Glutamatergic neuron (in vitro differentiated cells): ENCODE measurements at places on chromosomes 3 and 15.

- DNase-seq, result no peak
These were observed 4.0 kb upstream of the SLC25A38 start for GRCh38 chr3:39378957-39379777.

DNA sequence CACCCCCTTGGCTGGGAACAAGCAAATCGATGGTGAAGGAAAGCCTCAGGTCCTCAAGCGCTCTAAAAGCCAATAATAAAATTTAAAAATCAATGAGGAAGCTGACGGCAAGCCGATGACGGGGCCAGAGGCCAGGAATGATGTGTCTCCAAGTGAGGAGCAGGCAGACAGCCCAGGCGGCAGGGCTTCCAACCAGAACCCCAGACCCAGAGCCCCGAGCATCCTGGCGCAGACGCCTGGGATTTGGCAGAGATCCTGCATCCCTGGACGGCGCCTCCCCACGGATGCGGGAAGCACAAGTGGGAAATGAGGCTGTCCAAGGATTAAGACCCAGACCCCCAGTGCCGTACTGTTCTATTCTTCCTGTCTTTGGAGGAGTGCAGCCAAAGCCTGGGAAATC is 123.0 kb upstream of the PROK2 start:
- DNase-seq, result no peak

GRCh38 chr15:68372291-68372811 is 59.6 kb downstream of the ITGA11 start:
- no peak for DNase-seq

DNA sequence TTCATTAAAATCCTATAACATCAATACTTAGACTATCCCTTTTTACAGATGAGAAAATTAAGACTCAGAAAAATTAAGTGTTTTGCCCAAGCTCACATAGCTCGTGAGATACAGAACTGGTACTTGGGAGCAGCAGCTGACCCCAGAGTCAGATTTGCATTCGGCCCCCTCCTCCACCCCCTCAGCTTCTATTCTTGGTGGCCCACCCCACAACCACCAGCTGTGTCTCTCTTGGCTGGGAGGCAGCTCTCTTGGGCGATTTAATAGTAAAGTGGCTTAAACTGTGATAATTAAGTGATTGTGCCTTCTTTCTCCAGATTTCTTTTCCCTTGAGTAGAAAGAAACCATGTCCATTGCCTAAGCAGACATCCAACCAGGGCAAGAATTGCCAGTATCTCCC is 203.6 kb upstream of the PDZRN3 start:
- DNase-seq, result no peak

DNA sequence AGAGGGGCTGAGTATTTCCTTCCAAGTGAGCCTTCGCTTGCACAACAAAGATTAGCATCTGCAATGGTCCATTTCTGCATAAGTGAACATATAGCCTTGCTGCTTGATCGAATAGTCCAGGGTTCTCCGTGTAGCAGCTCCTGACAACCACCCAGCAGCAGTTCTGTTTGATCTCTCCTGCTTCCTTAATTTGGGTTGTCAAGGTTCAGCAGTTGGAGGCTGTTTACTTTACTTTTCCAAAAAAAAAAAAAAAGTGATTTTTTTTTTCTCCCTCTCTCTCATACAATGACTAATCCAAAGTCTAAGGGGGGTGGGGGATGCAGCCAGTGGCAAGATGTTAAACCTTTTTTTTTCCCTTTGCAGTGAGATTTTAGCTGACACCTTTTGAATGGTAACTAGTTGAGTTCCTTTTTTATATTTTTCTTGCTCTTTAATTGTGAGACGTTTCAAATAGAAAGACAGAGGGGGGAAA is 3.6 kb downstream of the FOXP1 start:
- no peak for DNase-seq

DNA sequence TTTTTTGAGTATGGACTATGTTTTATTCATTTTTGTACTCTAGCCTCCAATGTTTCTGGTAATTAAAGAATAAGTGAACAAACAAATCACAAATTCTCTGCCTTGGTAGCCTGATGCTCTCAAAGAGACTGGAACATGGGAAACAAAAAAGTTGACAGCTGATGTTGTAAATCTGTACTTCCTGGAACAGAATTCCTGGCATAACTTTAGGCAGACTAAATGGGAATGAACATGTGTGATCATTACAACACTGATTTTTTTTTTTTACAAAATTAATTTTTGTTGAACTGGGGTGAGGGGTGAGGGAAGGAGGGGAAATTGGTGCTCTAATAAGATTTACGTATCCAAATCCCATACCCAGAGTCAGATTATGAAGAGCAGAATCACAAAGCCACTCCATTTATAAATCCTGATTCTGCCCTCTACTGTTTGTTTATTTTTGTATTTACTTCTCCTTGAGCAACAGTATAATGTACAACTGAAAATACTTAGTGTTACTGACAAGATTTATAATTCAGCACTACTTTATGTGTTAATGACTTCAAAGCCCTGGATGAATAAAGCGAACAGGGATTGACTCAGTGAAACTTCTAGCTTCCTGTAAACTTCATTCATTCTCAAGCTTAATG is 165.0 kb downstream of the FRMD5 start:
- no peak for DNase-seq

GRCh38 chr3:78757731-78758130 is 1010.1 kb downstream of the ROBO1 start:
- DNase-seq, result no peak

GRCh38 chr3:55161231-55161630 is 233.4 kb upstream of the LRTM1 start:
- DNase-seq, result no peak

DNA sequence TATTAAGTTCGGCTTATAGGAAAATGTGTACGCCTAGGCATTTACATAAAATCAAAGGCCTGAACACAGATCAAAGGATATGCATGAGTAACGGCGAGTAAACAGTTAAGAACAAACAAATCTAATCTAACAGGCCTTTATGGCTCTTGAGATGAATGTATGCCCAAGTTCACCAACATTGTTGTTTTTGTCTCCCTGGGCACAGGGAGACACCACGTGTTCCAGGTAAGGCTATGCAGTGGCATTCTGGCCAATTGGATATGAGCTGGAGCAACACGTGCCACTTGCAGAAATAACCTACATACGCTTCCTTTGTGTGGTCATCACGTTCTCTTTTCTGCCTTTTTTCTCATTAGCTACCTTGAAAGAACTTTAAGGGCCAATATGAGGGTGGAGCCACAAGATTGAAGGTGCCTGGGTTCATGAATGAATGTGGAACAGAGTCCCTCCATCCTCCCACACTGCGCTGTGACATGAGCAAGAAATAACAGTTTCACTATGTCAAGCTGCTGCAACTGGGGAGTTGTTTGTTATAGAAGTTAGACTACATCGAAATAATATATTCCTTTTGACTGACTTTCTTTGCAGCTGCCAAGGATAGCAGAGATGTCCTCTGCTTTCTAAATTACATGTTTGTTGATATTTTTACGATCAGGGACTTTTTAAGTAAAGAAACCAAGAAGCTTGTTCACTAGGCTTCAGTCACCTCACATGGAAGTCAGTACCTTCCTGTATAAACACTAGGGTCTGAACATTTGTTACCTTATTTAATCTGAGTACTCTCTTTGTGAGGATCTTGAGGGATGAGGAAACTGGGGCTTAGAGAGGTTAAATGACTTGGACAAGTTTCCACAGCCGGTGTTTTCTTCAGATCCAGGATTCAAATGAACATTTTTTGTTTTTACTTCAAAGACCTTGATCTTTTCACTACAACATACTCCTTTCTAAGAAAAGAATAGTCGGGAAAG is 427.5 kb upstream of the TBL1XR1 start:
- no peak for DNase-seq

DNA sequence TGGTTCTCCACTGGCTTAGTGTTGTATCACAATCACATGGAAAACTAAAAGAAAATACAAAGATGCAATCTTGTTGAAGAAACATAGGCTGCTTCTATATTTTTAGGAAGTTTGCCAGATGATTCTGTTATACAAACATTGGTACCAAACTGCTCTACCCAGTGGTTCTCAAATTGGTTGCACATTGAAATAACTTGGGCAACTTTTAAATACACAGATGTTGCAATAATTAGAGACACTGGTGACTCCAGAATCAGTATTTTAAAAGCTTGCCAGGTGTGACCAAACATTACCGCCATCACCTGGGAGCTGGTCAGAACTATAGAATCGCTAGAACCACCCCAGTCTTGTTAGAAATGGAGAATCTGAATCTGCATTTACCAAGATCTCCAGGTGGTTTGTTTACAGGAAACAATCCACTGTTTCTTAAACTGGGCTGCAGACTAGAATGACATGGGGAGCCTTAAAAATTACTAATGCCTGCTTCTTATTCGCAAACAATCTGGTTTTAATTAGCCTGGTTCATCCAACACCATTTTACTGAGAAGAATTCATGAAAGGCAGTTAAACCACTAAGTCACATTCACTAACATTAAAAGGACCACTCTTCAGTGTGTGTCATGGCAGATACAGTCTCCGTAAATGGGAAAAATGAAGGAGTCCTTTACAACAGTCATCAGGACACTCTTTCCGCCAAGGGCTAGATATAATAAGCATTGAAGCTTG is 76.5 kb downstream of the ACAP2 start:
- no peak for DNase-seq

GRCh38 chr15:100033140-100033857 is 300.1 kb upstream of the LYSMD4 start:
- no peak for DNase-seq

- DNase-seq, result peak; percentile 77
These were observed 72.3 kb upstream of the LRIG1 start for GRCh38 chr3:66572938-66573710.

GRCh38 chr3:49012441-49013017 is 5.3 kb downstream of the WDR6 start:
- no peak for DNase-seq

DNA sequence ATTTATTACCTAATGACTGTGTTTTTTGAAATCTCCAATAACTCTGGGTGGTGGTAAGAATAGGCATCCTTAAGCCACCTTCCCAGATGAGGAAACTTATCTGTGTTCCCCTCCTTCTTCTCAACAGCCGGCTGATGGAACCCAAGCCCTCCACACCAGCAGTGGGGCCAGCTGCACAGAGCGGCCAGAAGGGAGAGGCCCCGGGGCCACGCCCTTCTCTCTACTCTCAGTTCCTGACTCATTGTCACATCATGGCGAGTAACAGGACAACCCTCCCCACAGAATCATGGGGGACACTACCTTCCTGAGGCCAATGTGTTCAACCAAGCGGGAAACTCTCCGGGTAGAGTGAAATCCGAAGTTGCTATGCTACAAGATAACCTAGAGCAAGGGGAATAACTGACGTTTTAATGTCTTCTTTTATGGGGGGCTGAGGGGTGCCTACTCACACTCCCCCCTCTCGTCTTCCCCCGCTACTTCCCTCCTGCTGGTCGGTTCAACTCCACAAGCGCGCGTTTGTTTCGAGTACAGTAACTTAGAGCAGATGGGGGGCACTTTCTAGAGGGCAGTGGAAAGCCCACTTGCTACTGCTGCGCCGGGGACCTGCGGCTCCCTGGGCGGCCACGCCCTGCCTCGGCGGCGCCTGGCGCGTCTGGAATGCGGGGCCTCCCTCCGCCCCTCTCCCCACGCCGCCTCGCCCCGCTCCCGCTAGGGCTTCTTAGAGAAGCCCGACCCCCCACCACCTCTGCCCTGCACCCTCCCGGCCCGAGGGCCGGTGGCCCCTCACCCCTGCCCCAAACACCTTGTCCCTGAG is 621 bp downstream of the ANXA2 start:
- DNase-seq, result peak; percentile 77

GRCh38 chr15:75545064-75545463 is 34.1 kb downstream of the PTPN9 start:
- DNase-seq, result no peak

- no peak for DNase-seq
These were observed 171.0 kb downstream of the EPHA3 start for GRCh38 chr3:89278302-89279025.

- no peak for DNase-seq
These were observed 24.3 kb downstream of the PGPEP1L start for GRCh38 chr15:98983334-98983733.

- DNase-seq, result no peak
These were observed 1.1 kb upstream of the CSK start for GRCh38 chr15:74780523-74781430.

GRCh38 chr3:15456321-15456720 is 28.9 kb downstream of the EAF1 start:
- no peak for DNase-seq

DNA sequence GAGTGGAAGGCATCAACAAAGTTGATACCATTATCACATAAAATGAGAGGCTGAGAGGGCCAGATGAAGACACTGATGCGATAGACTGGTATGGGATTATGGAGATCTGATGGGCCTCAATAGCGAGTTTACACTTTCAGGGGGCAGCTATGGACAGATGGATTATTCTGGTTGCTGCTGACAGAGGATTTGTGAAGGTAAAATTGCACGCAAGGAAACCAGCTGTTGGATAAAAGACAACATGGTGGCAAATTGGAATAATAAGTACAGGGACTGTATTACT is 203.9 kb downstream of the MBNL1 start:
- no peak for DNase-seq

DNA sequence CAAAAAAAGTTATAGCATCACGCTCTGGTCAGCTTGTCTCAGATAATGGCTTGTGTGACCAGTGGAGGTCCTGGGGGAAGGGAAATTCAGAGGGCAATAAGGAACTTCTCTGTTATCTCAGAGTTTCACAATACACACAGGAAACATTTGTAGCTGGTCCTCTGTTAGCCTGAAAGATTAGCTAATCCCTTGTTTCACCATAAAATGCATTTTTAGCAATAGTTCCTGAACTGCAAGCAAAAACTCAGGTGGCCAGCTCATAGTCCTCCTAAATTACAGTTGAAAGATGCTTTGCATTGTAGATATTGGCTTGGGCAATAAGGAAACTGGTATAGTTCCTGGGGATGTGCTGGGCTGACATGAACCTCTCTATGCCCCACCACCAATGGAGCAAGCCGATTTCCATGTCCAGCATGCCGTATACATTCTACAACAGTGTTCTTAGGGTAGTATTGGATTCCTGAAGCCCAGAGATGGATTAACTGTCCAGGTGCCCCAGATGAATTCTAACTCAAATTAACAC is 141.5 kb upstream of the TBL1XR1 start:
- no peak for DNase-seq

DNA sequence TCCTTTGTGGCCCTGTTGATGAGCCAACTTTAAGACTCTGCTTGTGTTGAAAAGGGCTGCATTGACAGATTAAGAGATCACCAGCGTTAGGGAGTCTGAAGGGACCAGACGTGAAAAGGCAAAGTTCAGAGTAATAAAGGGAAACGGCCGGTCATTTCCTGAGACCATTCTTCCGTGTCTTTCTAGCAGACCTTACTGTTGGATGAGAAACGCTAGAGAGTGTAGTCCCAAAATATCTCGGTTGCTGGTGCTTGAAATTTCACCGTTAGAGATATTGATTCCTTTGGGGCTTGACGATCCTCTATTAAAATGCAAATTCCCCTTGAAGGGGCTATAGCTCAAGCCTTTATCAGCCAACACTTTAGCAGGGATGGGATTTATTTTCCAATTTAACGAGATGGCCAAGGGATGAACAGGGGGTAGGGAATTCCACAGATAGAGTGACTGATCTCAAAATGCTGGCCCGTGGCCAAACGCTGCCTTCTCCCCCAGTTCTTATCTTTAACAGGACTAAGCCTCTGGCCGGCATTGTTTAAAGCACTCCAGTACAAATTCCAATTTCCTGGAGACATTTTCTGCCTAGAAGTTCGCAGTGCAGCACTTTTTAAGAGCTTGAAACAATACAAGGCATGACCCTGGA is 250.4 kb downstream of the TJP1 start:
- DNase-seq, result no peak
